Cerebellar nuclear complex (tissue), 1 donor: ENCODE measurements at places on chromosomes 2 and 18.

DNA sequence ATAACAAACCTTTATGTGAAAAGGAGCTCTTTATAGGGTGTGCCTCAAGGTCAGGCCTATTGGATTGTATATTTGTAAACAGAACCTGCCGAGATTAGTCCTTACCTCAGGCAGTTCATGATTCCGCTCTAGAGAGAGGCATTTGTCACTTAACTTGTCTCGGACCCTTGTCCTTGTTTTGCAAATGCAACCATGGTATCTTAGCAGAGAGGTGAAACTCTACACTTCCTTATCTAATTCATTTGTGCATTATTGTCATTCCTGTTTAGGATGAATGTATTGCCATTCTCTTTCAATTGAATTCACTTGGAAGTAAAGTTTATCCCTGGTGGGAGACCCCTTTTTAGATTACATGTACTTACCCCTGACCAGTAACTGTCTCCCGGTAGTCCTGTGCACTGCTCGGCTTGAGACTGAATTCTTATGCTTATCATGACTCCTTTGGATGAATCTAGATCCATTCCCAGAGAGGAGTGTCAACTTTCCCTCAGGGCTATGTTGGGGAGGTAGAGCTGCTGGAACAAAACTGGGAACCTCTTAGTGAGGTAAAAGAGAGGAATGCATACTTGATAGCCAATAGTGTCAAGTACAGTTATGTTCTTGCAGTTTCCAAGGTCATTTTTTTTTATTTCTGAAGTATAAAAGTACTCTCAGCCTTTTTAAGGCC, 46.6 kb downstream of the SGPP2 start:
- no peak for DNase-seq

DNA sequence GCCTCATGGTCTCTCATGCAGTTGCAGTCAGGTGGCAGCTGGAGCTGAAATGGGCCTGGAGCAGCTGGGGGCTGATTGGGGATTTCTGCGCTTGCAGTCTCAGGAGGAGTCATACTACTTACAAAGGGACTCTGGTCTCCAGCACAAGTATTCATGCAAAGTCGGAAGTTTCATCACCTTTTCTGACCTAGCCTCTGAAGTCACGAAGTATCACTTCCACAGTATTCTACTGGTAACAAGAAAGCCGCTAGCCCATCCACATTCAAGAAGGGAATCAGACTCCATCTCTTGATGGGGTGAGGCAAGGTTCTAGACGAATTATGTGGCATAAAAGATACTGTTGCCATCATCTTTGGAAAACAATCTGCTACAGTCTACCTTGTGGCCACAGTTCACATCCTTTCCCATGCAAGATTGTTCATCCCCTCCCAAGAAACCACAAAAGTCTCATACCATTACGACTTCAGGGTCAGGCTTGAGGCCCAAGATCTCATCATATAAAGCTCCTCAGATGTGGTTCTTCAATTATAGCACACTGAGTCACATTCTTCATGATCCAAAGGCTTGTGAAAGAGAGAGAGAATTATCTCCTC, 95.3 kb downstream of the SMC6 start:
- no peak for DNase-seq

DNA sequence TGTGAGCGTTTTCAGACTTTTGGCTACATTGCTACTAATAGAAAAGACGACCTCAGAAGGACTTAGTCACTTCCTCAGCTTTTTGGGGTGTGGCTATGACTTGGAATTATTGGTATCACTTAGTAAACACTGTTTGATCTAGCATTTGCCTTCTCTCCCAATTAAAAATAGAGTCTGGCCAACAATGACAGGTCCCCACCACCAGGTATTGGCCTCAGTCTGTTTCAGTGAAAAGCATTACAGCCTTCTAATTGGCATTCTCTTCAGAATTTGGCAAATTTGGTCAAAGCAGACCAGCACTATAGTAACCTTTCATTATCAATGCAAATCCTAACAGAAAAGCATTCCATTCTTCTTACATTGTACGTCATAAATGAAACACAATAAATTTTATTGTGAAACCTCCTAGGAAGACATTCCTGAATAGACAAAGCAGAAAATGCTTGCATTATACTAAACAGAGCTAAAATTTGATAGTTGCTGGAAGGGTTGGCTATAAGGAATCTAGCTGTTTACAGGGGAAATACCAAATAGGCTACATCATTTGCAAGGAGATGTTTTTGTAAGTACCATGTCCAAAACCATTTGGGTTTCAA, 613.9 kb downstream of the IRS1 start:
- no peak for DNase-seq

DNA sequence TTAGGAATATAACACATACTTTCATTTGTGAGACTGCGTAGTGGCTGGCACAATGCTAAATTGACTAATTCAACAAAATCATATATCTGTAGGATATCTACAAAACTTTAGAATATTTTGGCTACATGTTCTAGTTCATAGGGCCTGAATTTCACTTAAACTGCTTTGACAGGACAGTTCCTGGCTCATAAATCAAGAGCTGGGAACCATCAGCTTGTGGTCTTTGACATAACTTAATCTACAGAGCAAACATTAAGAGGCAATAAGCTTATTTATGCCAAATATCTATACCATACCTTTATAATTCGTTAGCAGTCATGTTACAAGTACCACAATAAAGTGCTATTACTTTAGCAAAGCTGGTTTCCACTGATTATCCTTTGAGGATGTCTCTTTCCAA, 83.5 kb downstream of the ROCK2 start:
- no peak for DNase-seq

DNA sequence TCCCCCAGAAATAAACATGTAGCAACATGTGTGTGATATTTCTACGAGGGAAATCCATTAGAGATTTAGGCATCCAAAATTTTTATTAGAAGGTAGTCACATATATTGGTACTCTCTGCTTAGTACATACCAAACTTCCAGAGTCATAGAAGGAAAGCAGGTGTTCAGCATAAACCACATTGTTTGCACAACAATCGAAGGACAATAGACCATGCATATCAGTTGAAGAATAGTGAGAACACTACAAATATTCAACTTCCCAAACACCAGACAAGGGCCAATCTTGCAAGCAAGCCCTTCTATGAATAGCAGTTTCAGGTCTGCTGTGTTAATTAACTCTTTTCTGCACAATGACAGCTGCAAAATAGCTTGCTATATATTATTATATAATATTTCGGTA, 702.2 kb downstream of the ERBB4 start:
- no peak for DNase-seq

GRCh38 chr2:37802211-37802752, 122.8 kb upstream of the RMDN2 start:
- DNase-seq = no peak

GRCh38 chr18:62669225-62669624, 46.1 kb upstream of the PHLPP1 start:
- no peak for DNase-seq

- no peak for DNase-seq
Observed at GRCh38 chr18:57542126-57542525, 44.4 kb downstream of the FECH start.

DNA sequence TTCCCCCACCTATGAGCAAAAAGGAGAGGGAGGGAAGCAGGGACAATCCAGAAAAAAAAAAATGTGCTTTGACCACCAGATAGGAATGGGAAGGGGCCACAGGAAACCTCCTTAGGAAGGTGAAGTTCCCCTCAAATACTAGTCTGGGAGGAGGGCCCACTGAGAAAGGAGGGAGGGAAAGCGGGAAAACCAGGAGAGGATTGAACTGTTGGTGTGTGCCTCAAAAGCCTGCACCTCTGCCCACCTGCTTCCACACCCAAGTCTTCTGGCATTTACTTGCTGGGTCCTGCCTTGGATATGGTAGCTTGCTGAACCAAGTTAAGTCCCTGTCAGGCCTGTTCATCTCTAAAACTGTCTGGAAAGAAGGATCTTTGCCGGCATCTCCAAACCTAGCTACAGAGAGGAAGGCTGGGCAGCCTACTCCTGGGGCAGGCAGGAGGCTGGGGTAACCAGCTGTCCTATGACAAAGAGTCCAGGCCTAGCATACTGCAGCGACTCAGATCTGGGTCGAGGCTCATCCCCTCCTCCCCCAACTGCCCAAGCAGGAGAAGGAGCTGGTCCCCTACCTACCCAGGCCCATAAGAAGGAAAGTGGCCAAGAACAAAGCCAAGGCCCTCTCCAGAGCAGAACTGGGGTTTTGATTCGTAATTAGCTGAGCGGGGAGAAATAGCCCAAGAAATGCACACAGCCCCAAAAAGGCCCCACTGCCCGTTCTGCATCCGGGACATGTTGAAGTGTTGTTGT, 3.0 kb downstream of the EN1 start:
- no peak for DNase-seq

- DNase-seq = no peak
Observed at GRCh38 chr18:22176420-22177326, 7.3 kb downstream of the GATA6 start.

DNA sequence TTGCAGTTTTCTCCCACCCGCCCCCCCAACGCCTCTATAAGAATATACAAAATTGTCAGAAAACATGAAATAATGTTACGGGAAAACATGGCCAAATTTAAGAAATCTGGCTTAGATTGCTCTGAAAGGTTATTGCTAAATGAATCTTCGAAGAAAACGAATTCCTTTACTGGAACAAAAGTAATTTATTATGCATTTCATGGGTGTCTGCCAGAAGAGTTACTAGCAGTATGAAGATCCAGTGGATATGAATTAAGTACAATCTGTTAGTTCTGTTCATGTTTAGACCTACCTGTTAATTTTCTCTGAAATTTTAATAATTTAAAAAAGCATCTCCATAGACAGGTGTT, 21.9 kb downstream of the GATA6 start:
- DNase-seq = no peak

GRCh38 chr2:160347269-160347863, 146.2 kb downstream of the RBMS1 start:
- DNase-seq = no peak

DNA sequence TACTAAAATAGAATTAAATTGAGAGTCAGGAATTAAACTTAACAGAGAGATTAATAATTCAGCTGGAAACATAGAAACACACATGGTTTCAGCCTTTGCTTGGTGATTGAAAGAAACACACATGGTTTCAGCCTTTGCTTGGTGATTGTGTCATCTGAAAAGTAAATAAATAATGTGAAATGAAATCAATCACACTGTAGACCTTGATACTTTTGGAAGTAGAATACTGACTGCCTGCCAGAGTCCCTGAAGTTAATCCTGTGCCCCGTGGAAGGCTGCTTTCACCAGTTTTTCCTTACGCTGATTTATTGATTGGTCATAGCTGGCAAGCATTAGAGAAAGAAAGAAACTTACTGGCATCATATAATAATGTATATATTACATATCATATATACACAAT, 1252.7 kb upstream of the FAM98A start:
- DNase-seq = no peak

- no peak for DNase-seq
Observed at GRCh38 chr18:45488645-45489044, 126.6 kb upstream of the SLC14A2 start.
